Endothelial cell of umbilical vein (primary cell): ENCODE measurements at places on chromosomes 12 and 14. TPM values are rescaled to one million over a fixed set of nuclear protein-coding genes. Genes with fewer than 3 reads are reported as not detected.

GRCh38 chr12:15789220-15790171, at the start of gene EPS8:
Gene EPS8 (minus strand): TSS chr12:15789388. CDS start chr12:15682951, 106,437 bp downstream.
- H3K4me3 ChIP-seq: peak within 1 kb of the TSS; percentile 83
- H3K27ac ChIP-seq: peak within 1 kb of the TSS; percentile 52
- no peaks in the 10 kb centered on the region for H3K36me3 ChIP-seq
- peaks cover 13% of the 10 kb centered on the region for H3K4me1 ChIP-seq
- DNase-seq: peak; percentile 94

GRCh38 chr12:110543252-110543959, 39.7 kb downstream of the PPTC7 start:
- peaks cover 61% of the 10 kb centered on the region for H3K4me1 ChIP-seq
- peak overlapping the region; percentile 25 for H3K27ac ChIP-seq
- DNase-seq: peak; percentile 88
- peaks cover 2% of the 10 kb centered on the region for H3K36me3 ChIP-seq
- no peak overlapping the region for H3K4me3 ChIP-seq
- no peaks in the 10 kb centered on the region for H3K27me3 ChIP-seq

DHRS2 gene
- total RNA-seq: 0.44 TPM in 1 of 2 replicates, not detected in the other

GRCh38 chr12:75747572-75748021, 236.2 kb upstream of the KRR1 start:
- no peak for DNase-seq
- H3K4me3 ChIP-seq: no peak overlapping the region
- H3K27me3 ChIP-seq: no peaks in the 10 kb centered on the region
- no peaks in the 10 kb centered on the region for H3K4me1 ChIP-seq

GRCh38 chr12:57085999-57086492, 2.9 kb upstream of the NAB2 start:
- peak overlapping the region; percentile 82 for H3K27ac ChIP-seq
- no peaks in the 10 kb centered on the region for H3K27me3 ChIP-seq
- peaks cover under 1% of the 10 kb centered on the region for H3K36me3 ChIP-seq
- no peak for DNase-seq
- peaks cover 16% of the 10 kb centered on the region for H3K4me1 ChIP-seq
- H3K4me3 ChIP-seq: peak overlapping the region; percentile 70
